ENCODE measurements at places on chromosomes 6 and 20.

DNA sequence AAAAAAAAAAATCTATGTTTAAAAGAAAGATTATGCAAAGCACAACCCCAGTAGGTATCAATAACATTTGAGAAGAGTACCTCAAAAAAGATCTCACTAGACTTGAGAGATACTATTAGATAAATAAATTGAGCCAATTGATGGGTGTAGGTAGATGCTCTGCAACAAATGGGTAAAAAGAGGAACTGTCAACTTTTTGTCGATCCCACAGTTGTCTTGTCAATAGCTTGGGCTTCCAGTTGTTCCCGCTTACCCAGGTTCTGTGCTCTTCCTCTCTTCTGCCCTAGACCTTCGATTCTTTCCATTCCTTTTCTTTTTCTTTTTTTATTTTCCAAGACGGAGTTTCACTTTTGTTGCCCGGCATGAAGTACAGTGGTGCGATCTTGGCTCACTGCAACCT lies 226.9 kb downstream of the SOX4 start:
- no peak for DNase-seq

DNA sequence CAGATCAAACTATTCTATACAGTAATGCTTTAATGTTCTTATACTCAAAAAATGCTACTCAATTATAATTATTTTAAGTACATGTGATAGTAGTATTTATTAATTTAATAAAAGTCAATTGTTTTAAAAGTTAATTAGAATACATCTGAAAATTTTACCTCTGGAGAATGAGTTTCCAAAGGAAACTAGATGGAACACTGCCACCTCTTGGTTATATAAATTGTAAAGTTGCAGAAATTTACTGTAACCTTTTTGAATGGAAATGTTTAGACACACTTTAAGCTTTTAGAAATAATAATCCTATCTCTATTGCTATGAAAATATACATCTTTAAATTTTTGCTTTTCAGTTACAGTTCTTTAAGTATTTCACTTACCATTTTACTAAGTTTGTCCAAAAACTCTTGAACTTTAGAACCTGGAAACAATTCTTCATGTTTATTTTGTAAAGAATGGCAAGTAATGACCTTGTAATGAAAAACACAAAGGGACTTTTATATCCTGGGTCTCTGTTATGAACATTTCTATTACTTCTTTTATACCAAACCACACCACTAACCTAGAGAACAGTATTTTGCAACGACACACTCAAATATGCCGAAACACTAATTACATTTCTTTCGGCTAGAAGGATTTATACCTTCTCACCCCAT lies 10.9 kb upstream of the BMP5 start:
- peak; percentile 2 for DNase-seq

DNA sequence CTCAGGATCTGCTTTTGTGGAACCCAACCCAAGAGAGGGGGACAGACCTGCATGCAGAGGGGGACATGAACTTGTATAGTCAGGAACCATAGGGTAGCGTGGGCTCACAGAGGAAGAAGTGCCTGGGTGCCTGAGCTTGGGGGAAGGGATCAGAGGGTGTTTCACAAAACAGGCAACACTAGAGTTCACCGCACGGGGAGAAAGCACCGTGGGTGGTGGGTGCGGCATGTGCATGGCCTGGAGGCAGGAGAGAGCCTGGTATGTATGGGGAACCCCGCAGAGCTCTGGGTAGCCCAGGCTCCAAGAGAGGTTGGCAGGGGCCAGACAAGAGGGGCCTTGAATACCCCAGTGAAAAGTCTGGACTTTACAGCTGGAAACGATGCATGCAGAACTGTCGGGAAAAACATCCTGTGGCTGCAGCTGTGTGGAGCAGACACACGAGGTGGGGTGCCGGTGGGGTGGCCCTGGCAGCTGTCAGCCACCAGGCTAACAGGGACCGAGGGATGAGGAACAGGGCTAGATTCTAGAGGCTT lies 6.7 kb upstream of the EMILIN3 start:
- no peak for DNase-seq

GRCh38 chr6:22068561-22069305 lies 228.1 kb downstream of the PRL start:
- no peak for DNase-seq

GRCh38 chr20:53539516-53539915 lies 54.1 kb downstream of the ZNF217 start:
- DNase-seq: no peak

DNA sequence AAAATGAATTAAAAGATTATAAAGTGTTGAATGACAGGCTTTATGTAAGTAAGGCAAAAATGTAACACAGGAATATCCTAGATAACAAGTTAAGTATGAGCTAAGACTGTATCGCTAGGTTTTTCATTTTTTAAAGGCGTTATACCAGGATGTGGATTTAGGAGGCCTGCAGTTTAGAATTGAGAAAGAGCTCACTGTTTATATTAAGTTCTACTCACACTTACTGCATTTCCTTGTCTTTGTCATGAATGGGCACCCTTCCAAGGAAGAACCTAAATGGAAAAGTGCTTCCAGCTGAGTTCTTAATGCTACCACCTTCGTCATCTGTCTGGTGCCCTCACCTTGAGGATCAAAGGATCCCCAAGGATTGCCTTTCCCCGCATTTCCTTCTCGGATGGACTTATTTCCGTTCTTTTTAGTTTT lies 148.7 kb downstream of the SOX4 start:
- DNase-seq: no peak

- no peak for DNase-seq
Observed at GRCh38 chr6:11727346-11727997, 51.1 kb downstream of the ADTRP start.

DNA sequence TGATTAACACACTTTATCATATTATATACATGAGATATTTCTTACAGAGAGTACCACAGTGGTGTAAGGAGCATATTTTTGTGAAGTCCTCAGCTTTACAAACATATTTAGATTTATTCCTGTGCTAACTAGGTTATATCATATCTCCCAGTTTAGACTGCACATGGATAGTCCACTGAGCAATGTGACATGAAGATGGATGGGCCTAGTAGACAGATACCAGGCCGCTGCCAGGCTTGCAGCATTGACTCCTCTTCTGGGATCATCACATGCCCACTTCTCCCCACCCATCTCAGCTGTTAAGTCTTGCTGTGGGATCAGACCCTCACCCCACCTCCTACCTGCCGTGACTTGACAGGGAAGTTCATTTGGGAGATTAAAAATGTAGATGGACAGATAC lies 95.8 kb downstream of the SLX4IP start:
- DNase-seq: no peak

GRCh38 chr6:152155792-152156191 lies 348.3 kb downstream of the ESR1 start:
- DNase-seq: no peak

DNA sequence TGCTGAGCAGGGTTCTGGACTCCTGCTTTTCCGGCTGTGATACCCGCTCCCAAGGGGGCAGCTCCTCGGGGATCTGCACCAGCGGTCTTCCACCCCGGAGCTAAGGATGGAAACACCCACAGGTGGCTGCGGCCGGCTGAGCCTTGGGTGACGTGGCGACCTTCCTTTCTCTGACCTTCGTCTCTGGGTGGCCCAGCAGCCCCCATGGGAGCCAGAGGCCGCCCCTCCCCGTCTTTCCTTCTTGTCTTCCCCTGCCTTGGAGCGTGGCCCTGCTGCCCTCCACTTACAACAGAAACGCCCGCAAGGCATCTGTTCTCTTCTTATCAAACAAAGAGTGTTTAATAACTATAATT lies 405.7 kb downstream of the TAF4 start:
- DNase-seq: no peak

DNA sequence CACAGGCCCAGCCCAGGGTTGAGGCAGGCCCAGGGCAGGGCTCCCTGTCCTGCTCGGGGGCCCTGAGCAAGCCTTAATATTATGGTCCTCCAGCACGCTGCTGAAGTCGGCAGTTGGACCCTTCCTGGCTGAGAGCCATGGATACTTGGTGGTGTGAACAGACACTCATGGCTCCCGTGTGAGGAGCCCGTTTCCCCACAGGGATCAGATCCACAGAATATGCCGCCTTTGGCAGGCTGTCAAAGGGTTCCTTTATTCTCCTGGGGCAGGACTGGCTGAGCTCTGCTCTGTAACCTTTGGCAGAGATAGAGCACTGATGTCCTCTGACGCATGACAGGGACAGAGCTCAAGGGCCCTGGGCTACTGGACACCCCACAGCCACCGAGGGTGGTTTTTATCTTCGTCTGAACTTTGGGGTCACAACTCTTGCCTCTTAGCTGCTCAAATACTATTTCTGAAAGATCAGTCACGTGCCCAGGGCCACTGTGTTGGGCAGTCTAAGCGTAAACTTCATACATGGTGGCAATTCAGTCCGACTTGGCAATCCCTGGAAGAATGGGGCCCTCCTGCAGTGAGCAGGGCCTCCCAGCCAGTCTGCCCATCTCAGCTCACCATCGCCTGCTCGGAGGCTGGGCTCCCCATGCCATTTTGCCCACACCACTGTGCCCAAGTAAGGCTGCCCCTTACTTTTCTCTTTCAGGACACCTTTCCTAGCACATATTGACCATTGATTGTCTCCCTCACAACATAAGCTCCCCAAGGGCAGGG lies 49.1 kb downstream of the TTI1 start:
- DNase-seq: peak; percentile 70

- no peak for DNase-seq
Observed at GRCh38 chr20:53716395-53716794, 122.8 kb upstream of the ZNF217 start.

DNA sequence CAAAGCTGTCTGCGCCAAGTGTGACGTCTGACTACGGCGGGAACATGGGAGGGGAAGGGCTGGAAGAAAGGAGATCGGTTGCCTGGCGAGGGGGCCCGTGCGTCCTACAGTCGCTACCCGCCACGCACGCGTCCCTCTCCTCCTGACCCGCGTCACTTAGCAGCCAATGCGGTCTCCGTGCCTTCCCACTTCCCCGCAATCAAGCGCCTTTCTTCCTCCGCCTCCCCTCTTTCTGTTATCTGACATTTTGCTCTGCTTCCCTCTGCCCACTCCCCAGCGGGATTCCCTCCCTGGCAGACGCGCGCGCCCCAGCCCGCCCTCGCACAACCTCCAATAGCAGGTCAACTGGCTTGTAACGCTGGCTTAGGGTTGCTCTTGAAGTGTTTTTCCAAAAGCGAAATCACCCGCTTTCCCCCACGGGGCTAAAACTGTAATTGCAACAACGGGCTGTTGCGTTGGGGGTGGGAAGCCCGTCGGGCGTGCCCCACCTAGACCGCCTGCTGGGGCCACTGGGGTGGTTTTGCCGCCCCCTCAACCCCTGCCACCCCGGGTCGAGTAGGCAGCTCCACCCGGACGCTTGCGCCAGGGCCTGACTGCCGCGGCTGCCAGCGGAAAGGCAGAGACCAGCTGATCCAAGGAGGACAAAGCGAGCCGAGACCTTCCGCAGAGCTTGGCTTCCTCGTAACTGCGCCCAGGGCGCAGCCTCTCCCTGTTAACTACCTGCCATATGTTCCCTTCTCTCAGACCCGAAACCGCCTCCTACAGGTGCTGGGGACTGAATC lies 6.2 kb upstream of the SOX4 start:
- DNase-seq: no peak

DNA sequence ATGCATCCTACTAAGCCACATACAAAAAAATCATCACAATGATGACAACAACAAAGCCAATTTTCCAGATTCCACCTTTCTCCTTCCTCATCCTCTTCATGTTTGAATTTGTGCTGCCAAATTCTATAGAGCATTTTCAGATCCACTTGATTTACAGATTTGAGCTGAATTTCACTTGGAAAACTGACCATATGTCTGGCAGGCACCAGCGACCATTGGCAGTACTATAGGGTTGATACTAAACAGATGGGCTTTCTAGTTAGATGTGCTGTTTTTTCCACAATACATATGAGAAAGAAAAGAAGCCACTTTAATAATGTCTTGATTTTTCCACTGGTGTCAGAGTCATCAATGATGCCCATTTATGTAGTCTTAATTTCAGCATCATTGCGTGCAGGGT lies 127.0 kb downstream of the PHACTR3 start:
- no peak for DNase-seq

All from globus pallidus (tissue), 1 donor.